ENCODE measurements at places on chromosomes 16 and 17.

DNA sequence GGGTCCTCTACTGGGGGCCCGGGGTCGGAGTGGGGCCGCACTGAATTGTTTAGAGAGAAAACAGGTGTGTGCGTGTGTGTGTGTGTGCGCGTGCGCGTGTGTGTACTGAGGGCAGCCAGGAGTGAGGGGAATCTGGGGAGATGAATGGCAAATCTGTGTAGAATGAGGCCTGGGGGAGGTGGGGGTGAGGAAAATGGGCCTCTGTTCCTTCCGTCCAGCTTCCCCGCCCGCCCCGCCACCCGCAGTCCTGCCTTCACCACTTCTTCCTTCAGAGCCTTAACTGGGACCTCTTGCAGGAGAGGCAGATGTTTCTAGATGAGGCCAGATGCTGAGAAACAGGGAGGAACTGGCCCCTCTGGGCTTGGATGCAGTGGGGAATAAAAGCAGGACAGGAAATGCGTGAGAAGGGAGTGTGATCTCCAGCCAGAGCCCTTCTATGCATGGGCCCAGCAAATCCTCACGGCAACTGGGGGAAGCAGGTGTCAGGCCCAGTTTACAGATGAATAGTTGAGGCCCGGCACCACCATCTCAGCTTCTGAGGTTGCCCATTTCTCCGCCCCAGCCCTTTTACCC, 29.7 kb upstream of the NGFR start:
- DNase-seq: no peak

GRCh38 chr16:8798174-8798527, 512 bp downstream of the PMM2 start:
- DNase-seq: no peak

GRCh38 chr17:72152387-72152929, 31.6 kb downstream of the SOX9 start:
- peak; percentile 46 for DNase-seq

- DNase-seq: no peak
Observed at GRCh38 chr16:12420661-12421209, 383.0 kb downstream of the CPPED1 start.

DNA sequence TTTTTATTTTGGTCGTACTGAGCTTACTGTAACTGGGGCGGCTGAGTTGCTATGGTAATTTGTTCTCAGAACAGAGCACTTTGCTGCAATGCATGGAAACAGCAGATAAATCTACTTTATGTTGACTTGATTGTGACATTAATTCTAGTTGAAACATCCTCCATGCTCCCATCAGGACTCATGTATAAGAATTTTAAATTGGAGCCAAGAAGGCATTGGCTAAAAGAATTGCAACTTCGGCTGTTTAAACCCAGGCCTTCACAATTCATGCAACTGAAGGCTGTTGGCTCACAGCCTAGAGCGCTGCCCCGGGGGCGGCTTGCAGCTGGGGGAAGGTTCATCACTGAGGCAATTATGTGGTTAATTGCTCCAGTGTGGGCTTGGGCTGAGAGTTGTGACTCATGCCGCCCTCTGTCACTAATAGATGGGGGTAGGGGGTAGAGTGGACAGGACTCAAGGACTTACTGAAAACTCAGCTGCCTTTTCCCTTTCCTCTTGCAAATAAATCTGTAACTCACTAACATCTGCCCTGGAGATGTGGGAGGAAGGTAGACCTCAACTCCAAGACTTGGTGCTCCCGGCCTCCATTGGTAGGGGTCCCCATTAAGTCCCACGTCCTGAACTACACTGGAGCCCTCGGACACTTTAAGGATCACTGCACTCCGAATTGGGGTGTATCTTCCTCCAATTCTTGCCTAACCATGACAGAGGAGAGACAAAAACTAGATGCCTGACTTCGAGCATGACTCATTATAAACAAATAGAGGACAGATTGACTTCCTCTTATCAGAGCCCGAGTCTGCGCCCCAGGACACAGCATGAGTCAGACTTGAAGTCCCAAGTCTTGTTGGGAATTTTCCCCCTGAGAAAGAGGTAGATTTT, 37.5 kb downstream of the ERCC4 start:
- peak; percentile 95 for DNase-seq

DNA sequence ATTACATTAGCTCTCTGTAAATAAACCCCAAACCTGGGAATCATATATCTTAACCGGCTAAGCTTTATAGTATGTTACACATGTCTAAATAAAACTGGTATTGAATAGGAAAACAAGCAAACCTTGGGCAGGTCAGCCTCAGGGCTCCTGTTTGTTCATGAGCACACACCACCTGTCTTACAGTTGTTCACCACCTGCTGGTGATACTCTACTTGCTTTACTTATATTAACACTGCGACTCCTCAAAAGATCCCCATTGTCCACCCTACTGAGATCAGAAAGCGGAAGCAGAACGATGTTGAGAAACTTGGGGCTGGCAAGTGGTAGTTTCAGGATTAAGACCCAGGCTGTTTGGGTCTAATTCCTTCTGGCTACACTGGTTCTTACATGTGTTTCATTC, 16.4 kb downstream of the CDH13 start:
- DNase-seq: no peak

GRCh38 chr16:57512296-57513001, 23.9 kb downstream of the CCDC102A start:
- DNase-seq: no peak

- no peak for DNase-seq
Observed at GRCh38 chr17:77378318-77379064, 237.7 kb downstream of the SEC14L1 start.

- DNase-seq: no peak
Observed at GRCh38 chr17:76801706-76802105, 63.8 kb downstream of the MFSD11 start.

- no peak for DNase-seq
Observed at GRCh38 chr16:12344577-12345343, 368.2 kb downstream of the SNX29 start.

- no peak for DNase-seq
Observed at GRCh38 chr16:86068722-86069121, 169.8 kb downstream of the IRF8 start.

- DNase-seq: no peak
Observed at GRCh38 chr16:50574745-50575136, 26.5 kb downstream of the NKD1 start.

DNA sequence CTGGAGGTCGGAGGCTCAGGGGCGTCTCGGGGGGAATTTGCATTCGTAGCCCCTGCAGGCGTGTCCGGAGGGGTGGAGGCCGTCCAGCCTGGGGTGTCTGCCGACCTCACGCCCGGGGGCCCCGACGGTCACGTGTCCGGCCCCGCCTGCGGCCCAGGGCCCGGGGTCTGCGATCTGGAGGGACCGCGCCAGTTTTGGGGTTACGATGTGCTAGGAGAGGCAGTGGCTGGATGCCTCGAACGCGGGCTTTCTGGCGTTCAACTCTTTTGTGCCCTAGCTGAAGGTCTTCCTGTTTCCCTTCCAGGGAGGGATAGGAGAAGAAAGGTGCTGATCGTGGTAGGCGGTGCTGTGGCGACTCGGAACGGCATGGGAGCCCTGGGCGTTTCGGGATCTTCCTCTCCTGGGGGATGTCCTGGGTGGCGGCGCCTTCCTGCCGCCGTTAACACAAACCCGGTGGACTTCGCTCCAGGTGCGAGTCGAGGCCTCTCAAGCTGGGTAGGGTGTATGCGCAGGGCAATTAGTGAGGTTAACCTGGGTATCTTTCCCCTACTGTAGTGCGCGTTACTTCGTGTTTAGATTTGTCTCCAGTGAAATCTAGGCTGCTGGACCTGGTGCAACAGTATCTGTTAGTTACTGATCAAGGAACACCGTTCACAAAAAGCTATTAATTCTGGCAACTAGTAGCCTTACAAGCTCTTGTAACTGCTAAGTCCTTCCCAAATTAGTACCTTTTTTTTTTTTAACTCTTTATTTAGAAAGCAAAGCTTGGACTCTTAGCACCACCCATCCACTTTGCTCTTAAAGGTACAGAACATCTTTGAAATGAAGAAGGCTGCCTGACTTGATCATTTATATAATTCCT, 1.3 kb downstream of the AKAP1 start:
- DNase-seq: peak; percentile 49

DNA sequence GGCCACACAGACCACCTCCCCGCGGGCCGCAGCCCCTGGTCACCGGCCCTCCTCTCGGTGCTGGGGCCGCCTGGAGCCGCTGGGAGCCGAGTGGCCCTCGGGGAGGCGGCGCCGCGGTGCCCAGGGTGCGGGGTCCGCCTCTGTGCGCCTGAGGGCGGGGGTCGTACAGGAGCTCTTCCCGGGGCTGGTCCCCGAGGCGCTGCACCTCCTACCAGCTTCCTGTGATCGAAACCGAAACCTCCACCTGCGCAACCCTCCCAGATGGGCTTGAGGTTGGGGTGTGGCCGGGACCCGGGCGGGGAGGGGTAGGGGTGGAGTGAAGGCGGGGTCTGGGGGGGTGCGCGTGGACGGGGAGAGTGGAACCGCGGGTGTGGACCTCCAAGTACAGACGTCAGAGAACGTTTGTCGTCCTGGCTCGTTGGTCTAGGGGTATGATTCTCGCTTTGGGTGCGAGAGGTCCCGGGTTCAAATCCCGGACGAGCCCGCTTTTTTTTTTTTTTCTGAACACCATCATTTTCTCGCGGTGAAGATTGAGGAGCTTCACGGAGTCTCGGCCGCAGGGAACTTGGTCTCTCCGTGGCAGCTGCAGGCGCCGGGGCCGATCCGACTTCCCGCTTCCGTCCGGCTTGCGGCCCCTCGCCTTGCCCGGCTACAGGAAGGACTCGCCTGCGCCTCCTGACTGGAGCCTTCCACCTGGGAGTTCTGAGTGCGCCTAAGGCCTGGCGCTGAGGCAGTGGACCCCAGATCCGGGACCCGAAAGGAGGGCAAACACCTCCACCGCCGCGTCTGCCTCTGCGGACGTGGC, 23.9 kb downstream of the ZNF213 start:
- DNase-seq: peak; percentile 91

DNA sequence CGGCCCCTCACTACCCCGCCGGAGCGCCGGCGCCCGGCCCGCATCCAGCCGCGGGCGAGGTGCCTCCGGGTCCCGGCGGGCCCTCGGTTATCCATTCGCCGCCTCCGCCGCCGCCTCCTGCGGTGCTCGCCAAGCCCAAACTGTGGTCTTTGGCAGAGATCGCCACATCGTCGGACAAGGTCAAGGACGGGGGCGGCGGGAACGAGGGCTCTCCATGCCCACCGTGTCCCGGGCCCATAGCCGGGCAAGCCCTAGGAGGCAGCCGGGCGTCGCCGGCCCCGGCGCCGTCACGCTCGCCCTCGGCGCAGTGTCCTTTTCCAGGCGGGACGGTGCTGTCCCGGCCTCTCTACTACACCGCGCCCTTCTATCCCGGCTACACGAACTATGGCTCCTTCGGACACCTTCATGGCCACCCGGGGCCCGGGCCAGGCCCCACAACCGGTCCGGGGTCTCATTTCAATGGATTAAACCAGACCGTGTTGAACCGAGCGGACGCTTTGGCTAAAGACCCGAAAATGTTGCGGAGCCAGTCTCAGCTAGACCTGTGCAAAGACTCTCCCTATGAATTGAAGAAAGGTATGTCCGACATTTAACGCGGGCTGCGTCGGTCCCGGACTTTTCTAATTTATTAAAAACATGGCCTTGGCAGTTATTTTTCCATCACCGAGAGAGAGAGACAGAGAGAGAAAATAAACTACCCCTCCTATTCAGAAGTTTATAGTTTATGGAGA, 2.8 kb downstream of the IRX5 start:
- DNase-seq: peak; percentile 32

DNA sequence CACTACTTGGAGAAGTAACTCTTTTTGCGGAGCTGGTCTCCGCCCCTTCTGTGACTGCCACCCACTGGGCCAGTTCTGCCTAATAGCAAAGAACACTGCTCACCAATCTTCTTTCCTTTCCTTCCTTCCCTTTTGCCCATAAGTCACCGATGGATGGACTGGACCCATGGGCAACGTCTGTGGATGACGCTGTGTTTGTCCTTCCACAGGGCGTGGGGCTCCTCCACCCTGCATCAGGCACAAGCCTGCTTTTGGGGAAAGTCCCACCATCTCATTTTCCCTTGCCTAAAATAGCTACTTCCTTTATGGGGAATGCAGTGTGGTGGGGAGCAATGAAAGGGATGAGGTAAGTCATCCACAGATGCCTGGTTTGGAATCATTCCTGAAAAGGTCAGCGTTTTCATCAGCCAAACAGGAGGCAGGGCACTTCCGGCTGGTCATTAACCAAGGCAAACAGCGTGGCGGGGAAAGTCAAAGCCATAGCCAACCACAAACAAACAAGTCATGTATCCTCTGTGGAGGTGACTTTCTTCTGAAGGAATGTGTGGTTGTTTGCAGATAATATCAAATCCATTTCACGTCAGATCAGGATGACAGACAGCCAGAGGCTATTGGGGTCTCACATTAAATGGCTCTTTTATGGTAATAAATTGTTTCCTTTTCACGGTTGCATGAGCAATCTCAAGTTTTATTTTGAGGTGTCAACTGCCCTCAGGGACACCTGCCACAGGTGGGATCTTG, 30.7 kb upstream of the MED9 start:
- peak; percentile 97 for DNase-seq

DNA sequence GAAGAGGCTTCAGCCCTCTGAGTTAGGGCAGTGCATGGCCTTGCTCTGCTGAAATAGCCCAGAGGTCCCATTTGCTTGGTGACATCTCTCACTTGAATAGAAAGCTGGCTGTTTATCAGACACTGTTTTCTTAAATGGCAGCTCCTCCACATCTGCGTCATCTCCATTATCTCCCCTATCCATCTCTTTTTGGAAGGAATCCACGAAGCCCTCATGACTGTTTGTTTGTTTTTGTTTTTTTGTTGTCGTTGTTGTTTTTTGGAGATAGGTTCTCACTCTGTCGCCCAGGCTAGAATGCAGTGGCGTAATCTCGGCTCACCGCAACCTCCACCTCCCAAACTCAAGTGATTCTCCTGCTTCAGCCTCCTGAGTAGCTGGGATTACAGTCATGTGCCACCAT, 16.6 kb downstream of the NAA60 start:
- DNase-seq: no peak

- no peak for DNase-seq
Observed at GRCh38 chr17:74516561-74517328, 14.5 kb downstream of the CD300LB start.

- DNase-seq: peak; percentile 61
Observed at GRCh38 chr16:89268987-89269735, 51.7 kb downstream of the ZNF778 start.

DNA sequence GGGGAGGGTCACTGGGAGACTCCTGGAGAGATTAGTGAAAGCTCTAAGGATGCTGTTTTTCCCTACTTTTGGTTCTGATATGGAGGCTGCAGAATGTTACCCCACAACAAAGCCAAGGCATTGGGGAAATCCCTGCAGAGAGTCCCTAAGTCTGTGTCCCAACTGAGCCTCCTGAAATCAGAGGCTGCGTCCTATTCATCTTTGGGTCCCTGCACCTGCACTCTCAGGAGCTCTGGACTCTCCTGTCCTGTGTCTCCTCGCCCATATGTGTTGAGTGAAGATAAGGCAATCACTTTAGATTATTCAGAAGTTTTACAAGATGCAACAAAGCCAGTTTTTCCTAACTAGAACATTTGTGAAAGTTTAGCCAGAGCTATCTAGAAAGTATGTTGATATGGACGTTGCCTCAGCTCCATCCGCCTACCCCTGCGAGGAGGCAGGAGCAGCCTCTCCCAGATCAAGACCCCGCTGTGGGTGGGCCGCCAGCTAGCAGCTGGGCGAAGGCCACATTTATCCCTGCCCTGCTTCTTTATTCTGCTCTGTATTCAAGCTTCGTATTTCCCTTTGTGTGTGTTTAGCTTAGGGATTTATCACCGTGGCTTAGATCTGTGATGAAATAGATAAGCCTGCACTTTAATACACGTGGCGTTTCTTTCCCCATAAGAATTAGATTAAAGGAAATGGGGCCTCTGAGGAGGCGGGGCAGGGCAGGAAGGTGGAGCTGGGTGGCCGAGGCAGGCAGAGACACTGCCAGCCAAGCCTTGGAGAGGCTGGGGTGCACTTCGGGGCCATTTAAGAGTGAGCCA, 37.4 kb downstream of the SHISA6 start:
- no peak for DNase-seq

GRCh38 chr17:16945663-16946218, 26.2 kb downstream of the TNFRSF13B start:
- no peak for DNase-seq
